ENCODE measurements at places on chromosomes 7 and 10. TPM values are rescaled to one million over a fixed set of nuclear protein-coding genes. Genes with fewer than 3 reads are reported as not detected.

TACC2 gene
- not detected for total RNA-seq

RADIL gene
- total RNA-seq = 0.18 TPM

GRCh38 chr7:131164025-131164925, 163.4 kb upstream of the MKLN1 start:
- DNase-seq = no peak

GRCh38 chr10:77022671-77023070, 614.9 kb downstream of the KCNMA1 start:
- no peak for DNase-seq

GRCh38 chr10:74227697-74228424, 76.8 kb downstream of the ADK start:
- no peak for DNase-seq

GRCh38 chr7:22574754-22575520, 74.9 kb upstream of the STEAP1B start:
- no peak for DNase-seq

DNA sequence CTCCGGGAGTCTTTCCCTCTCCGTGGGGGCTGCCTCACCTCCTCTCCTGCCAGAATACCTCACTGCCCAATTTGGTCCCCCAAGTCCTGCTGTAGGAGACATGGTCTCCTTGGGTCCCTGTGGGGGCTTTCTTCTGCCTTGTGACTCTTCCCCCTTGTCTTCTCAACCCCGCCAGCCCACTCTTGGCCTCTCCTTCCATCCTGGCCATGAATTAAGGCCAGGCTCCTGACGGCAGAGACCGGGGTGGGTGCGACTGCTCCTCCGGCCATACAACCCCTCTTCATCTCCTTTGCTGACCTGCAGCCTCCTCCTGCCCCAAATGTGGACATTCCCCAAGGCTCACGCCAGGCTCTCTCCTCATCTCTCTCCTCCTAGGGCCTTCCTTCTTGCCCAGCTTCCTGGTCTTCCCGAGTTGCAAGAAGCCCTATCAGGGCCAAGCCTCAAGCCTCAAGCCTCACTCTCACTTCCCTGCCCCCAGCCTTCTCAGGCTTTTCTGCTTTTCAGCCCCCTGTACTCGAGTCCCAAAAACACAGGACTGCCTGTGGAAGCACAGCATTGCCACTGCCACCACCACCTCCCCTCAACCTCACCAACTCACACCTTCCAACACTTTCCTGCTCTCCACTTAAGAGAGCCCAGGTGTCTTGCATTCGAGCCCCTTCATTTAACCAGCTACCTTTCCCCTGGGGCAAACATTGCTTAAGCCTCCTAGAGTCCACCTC, 1.3 kb downstream of the PNLIPRP2 start:
- DNase-seq = no peak

CPA2 gene
- total RNA-seq = 0.23 TPM

GRCh38 chr10:130425881-130426435, 289.8 kb downstream of the GLRX3 start:
- no peak for DNase-seq

GRCh38 chr7:29593459-29593858, 29.8 kb downstream of the PRR15 start:
- no peak for DNase-seq

- DNase-seq = no peak
Measured at GRCh38 chr10:48805411-48805810, 120.7 kb downstream of the WDFY4 start.

GRCh38 chr7:18724318-18724717, 228.8 kb downstream of the HDAC9 start:
- no peak for DNase-seq

TNS3 gene
- 1.7 TPM for total RNA-seq

- DNase-seq = no peak
Measured at GRCh38 chr7:92584953-92585352, 5.2 kb downstream of the FAM133B start.

RAMP3 gene
- 0.50 TPM for total RNA-seq

TMEM273 gene
- total RNA-seq = 4.0 TPM

GRCh38 chr10:105269689-105270088, 628.6 kb downstream of the SORCS3 start:
- DNase-seq = no peak

DNA sequence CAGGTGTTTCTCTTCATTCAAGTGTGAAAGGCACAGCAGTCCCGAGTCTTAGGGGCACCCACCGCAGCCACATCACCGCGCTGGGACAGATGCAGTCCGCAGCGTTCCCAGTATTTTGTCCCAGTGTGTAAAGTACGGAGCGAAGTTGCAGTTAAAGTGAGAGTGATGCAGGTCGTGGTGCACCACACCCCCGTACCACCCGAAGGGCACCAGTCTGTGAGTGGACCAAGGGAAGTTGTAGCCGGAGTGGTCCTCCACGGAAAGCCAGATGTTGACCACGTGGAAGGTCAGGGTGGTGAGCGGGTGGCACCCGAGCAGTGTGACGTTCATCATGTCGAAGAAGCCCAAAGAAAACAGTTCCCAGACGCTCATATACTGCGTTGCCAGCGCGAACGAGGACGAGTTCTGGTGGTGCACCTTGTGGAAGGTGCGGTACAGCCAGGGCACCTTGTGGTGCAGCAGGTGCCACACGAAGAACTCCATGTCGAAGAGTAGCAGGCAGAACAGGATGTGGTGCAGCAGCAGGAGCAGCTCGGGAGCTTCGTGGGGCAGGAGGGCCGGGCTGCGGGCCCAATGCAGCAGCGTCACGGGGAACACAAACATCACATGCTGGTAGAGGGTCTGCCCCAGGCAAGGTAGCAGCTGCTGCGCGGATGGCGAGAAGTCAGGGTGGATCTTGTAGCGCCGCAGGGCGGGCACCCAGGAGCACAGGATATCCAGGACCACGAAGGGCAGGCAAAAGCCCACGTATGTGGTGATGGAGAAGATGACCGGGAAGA, 526 bp downstream of the CH25H start:
- peak; percentile 22 for DNase-seq

- peak; percentile 62 for DNase-seq
Measured at GRCh38 chr7:44979481-44980392, 922 bp upstream of the MYO1G start.

CDK1 gene
- 233 TPM for total RNA-seq

GRCh38 chr10:93452143-93452542, 30.0 kb downstream of the MYOF start:
- no peak for DNase-seq

GRCh38 chr10:61140765-61141392, 196.9 kb upstream of the RHOBTB1 start:
- no peak for DNase-seq

DNA sequence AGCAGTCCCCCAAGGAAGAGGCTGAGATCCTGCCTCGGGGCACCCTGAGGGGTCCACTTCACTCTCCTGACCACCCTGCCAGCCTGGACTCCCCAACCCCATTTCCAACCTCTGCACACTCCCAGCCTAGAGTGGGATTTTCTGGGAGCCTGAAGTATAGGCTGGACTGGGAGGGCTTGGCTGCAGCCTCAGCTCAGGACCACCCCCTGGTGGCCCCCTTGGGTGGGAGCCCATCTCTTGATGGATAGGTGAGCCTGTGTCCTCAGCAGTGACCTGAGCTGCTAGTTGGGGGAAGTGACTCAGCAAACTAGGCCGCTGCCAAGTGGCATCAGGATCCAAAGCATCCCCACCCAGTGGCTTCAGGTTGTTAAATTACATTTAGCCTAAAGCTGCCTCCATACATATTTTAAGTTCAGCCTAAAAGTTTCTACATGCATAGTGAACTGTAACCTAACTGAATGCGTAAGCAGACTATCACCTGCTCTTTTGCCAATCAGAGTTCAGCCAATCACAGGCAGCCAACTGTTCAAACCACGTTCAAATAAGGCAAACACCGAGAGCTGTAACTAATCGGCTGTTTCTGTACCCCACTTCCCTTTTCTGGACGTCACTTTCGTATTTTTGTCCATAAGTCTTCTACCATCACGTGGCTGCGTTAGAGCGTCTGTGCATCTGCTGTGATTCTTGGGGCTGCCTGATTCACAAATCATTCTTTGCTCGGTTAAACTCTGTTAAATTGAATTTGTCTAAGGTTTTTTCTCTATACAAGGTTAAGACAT, 144.0 kb downstream of the PLPP4 start:
- no peak for DNase-seq

- DNase-seq = no peak
Measured at GRCh38 chr7:29017713-29018112, 59.6 kb upstream of the TRIL start.

NKX1-2 gene
- total RNA-seq = not detected

DNA sequence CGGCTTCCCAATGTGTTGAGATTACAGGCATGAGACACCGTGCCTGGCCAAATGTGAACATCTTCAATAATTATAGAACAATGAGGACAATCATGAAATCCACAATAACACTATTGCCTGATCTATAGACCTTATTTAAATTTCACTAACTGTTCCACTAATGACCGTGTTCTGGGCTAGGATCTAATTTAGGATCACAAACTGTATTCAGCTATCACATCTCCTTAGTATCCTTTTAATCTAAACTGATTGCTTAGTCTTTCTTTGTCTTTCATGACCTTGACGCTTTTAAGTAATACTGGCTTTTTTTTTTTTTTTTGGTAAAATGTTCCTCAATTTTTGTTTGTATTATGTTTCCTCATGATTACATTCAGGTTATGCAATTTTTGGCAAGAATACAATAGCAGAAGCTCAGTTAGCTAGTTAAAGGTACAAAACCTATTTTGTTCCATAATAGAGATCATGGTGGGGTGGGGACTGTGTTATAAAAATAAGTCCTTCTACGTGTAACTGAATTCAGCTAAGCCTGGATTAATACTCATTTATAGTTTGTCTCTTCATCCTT, 158.4 kb downstream of the AOAH start:
- DNase-seq = no peak

NPFFR1 gene
- not detected for total RNA-seq

DNA sequence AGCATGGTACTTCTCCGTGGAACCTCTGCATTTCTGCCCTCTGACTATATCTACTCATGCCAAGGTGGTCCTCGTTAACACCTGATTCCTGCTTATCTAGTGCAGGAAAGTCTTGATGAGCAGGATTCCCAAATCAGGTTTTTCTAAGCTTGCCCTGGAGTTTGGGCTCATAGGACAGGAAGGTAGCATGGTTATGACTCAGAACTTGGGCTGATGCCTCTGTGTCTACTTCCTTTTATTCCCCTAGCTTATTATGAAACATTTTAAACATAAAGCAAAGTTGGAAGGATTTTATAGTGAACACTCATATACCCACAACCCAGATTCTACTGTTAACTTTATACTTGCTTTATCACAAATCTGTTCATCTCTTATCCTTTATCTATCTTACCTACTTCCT, 5.6 kb downstream of the SUFU start:
- no peak for DNase-seq

GRCh38 chr7:80870813-80871212, 48.0 kb downstream of the SEMA3C start:
- DNase-seq = no peak

GRCh38 chr10:103983367-103983911, 16.5 kb downstream of the SLK start:
- no peak for DNase-seq

Data from activated naive CD4-positive, alpha-beta T cell treated with anti-CD3 and anti-CD28 coated beads, Interleukin-2, amount 50 U/mL, for 72 hours (primary cell).